ENCODE measurements at places on chromosomes 11 and 22.

- no peak for DNase-seq
Observed at GRCh38 chr11:108561535-108561991, 32.0 kb downstream of the EXPH5 start.

DNA sequence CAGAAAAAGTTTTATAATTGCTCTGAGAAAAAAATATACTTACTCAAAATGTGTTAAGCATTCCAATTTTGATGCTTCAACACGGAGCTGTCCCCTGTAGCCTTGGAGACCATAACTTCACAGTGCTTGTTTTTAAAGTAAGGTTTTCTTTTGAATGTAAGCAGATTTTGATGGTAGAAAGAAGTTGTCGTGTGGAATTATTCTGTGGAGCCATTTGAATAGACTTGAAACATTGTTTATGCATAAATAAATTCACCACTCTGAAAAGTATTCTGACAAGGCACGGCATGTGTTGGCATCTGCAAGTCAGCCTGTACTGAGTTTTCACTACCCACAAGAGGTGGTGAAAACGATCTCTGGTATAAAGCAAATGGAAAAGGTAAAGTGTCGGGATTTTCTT is 115.5 kb downstream of the UVRAG start:
- no peak for DNase-seq

DNA sequence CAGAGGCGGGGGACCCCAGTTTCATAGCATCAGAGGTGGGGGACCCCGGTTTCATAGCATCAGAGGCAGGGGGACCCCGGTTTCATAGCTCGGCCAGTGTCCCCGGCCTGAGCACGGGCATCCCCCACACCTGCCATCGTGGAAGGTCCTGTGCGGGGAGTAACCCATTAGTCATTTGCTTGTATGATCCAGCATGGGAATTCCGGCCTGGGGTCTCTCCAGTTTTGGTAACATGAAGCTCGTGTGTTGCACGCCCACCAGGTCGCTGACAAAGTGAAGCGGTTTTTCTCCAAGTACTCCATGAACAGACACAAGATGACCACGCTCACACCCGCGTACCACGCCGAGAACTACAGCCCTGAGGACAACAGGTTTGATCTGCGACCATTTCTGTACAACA is 29.0 kb upstream of the KRTAP5-7 start:
- DNase-seq: no peak

- DNase-seq: no peak
Observed at GRCh38 chr11:92967867-92968266, 1.6 kb upstream of the MTNR1B start.

- DNase-seq: no peak
Observed at GRCh38 chr22:43571181-43571580, 159.4 kb downstream of the MPPED1 start.

GRCh38 chr22:29083933-29084591 is 11.2 kb downstream of the KREMEN1 start:
- no peak for DNase-seq

DNA sequence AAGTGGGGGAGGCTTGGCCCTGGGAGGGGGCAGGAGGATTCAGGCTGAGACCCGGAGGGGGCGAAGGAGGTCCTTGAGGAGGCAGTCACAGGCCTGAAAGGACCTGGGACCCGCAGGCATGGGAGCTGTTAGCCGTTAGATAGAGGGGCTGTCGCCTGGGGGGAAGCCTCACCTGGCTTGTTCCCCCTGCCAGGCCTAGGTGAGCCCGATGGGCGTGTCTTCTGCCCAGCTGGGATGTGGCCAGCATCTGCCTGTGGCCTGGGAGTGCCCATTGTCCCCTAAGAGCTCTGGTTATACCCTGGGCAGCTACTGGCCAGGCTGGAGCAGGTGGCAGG is 1.8 kb upstream of the DUSP8 start:
- no peak for DNase-seq

DNA sequence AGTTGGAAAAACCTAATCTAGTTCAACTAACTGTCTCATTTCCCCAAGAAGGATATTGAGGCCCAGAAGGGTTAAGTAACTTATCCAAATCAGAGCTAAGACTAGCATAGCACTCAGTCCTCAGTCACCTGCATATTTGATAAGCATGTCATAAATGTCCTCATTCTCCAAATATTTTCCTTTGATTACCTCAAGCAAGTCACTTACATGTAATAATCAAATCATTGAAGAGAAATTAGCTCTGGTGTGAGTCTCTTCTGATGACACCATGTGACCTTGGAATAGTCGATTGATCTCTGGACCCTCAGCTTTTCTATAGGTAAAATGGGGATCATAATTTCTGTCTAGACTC is 48.8 kb upstream of the PICALM start:
- DNase-seq: no peak

GRCh38 chr11:109388982-109389381 is 33.0 kb upstream of the C11orf87 start:
- DNase-seq: no peak

DNA sequence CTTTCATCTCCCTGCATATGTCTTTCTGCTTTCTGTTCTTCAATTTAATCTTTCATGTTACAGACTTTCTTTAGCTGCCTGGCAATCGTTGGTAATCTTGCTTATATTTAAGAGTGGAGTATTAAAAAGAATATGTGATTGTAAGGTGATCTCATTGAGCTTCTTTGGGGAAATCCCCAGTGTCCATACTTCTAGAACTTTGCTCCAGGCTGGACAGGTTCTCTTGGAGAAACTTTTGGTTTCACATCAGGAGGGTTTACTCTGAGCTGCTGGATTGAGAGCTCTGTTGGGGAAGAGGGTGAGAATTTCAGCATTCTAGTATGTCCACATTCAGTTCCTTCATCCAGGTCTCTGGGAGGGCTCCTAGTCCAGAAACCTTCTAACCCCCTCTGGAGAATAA is 16.1 kb downstream of the LRRC75B start:
- DNase-seq: no peak

DNA sequence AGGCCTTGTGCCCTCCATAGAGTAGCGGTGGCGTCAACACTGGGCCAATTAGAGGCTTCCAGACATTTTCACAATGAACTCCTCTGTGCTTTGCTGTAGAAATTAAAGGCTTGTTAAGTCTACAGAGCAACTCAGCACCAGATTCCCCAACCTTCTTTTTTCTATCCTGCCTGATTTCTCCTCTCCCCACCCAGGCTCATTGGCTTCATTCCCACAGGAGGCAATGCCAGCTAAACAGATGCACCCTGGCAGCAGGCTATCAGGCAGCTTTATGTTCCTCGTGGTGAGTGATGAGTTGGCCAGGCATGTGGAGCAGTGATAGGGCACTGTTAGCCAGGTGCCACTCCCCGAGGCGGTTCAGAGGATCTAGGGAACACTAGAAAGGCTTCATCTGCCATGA is 4.8 kb downstream of the DIXDC1 start:
- DNase-seq: no peak

Measured in AG09319 (cell line).